ENCODE measurements at places on chromosomes 11 and 22. TPM values are rescaled to one million over a fixed set of nuclear protein-coding genes. Genes with fewer than 3 reads are reported as not detected.
A peak's percentile ranks its signal among the peaks of the same experiment; 100 is the strongest.

DNA sequence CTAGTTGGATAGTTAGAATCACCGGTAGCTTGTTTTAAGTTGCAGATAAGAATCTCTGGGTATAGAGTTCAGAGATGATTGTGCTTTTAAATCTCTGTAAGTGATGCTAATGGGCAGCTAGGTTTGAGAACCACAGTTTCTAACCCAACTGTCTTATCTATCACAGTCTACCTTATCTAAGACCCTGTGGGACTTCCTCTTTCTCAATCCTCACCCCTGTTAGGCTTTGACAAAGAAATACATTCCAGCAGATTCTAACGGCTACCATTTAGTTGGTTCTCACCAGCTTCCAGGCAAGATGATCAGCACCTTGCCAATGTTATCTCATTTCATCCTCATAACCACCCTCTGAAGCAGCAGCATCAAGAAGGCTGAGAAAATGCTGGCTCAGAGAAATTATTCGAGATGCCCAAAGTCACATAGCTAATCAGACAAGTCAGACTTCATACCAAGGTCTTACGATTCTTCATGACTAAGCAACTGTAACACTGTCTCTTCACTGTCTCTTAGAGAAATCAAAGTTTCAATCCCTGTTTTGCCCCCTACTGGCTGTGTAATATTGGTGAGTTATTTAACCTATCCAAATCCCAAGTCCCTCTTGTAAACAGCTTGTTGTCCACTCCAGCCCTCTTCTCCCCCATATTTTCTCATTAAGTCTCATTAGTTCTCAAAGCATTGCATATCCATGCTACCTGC, 192.4 kb upstream of the API5 start:
- no peaks in the 10 kb centered on the region for H3K27me3 ChIP-seq
- H3K27ac ChIP-seq, result no peak overlapping the region
- no peaks in the 10 kb centered on the region for H3K4me1 ChIP-seq

- H3K27me3 ChIP-seq, result no peaks in the 10 kb centered on the region
- H3K4me3 ChIP-seq, result no peak overlapping the region
- H3K4me1 ChIP-seq, result no peaks in the 10 kb centered on the region
- no peaks in the 10 kb centered on the region for H3K36me3 ChIP-seq
Measured at GRCh38 chr11:23423656-23424055, 563.4 kb upstream of the CCDC179 start.

GRCh38 chr11:34630544-34630943, 9.7 kb downstream of the EHF start:
- no peak for DNase-seq
- H3K27me3 ChIP-seq, result no peaks in the 10 kb centered on the region
- peaks cover 36% of the 10 kb centered on the region for H3K4me1 ChIP-seq
- H3K27ac ChIP-seq, result no peak overlapping the region

Gene OR10A2
- total RNA-seq, result not detected

Gene CEND1
- not detected for total RNA-seq

GRCh38 chr11:97893612-97894011, 1127.1 kb upstream of the CNTN5 start:
- no peaks in the 10 kb centered on the region for H3K4me1 ChIP-seq
- no peak for DNase-seq
- H3K36me3 ChIP-seq, result no peaks in the 10 kb centered on the region
- H3K27ac ChIP-seq, result no peak overlapping the region

DNA sequence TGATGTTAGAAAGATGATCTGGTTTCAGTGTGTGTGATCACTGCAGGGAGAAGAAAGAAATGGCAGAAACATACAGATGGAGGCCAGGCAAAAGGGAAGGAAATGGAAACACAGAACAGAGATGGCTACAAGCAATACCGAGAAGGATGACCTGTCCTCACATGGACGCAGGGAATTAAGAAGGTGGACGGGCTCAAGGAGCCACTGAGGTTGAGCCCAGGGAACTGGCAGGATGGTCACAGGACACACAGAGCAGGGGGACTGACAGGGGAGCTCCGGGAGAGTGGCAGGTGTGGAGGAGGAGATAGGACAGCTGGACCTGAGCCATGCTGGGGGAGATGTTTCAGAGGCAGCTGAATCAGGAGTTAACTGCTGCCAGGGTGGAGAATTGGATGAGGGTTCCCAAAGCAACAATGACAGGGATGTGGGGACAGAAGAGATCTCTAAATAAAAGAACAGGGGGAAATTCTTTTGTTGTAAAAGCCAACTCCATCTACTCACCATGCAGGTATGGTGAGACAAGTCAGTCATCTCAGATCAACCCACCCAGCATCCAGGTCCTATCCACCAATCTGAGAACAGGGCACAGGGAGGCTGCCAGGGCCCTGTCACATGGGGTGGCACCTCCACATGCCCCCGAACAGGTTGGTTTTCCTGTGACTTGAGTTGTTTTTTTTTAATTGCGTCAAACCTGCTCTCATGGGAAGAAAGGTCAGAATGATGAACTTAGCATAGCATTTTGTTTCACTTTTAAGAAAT, 26.3 kb downstream of the KLHL22 start:
- no peaks in the 10 kb centered on the region for H3K4me1 ChIP-seq
- H3K4me3 ChIP-seq, result no peak overlapping the region
- no peak for DNase-seq
- H3K27me3 ChIP-seq, result no peaks in the 10 kb centered on the region
- H3K36me3 ChIP-seq, result peaks cover 49% of the 10 kb centered on the region

DNA sequence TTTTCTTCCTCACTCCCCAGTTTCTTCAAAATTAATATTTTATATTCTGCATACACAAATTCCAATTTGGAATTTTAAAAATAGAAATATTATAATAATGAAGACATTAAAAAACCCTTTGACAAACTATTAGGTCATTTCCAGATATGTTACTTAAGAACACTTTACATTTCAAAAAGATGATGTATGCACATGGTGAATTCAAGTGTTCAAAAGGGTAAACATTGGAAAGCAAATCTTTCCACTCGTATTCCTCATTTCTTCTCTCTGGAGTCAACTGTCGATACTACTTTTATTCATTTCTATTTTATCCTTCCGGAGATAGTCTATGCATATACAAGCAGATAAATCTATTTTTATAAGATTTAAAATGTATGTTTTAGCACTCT, 16.7 kb downstream of the TBCEL start:
- no peak for DNase-seq
- H3K36me3 ChIP-seq, result no peaks in the 10 kb centered on the region
- no peak overlapping the region for H3K27ac ChIP-seq
- H3K4me3 ChIP-seq, result no peak overlapping the region
- no peaks in the 10 kb centered on the region for H3K4me1 ChIP-seq

- H3K4me3 ChIP-seq, result no peak overlapping the region
- H3K27ac ChIP-seq, result no peak overlapping the region
- no peaks in the 10 kb centered on the region for H3K36me3 ChIP-seq
- DNase-seq, result no peak
- H3K27me3 ChIP-seq, result peaks cover 6% of the 10 kb centered on the region
- no peaks in the 10 kb centered on the region for H3K4me1 ChIP-seq
Measured at GRCh38 chr22:49727191-49727880, 100.3 kb downstream of the BRD1 start.

DNA sequence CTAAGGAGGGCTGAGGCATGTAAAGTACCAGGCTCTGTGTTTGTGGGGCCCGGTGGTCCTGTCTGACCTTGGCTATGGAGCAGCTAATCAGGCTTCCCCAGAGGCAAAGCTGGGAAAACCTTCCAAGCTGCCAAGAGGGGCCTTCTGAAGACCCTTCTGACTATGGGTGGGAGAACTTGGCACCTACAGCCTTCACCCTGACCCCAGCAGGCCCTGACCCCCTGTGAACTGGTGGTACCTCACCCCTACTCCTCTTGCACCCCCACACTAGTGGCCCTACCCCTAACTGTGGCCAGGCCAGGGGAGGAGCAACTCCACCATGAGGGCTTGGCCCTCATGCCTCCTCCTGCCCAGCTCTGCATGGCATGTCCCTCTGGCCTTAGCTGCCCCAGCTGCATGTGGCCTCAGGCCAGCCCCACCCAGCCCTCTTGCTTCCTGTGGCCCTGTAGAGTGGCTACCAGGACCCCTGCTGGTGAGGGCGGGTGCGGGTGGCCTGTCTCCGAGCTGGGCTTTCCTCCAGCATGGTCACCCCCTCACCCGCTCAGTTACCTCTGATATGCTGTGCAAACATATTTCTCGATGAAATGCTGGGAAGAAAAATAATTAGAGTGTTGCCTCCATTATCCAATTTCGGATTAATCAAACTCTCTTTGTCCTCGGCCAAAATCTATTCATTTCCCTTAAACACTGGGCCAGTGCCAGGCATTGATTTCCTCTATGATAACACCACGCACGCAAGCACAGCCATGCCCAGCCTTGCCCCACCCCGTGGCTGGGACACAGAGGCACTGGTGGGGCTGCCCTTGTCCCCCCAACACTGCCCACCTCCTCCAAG, 7.5 kb downstream of the GNAZ start:
- H3K4me3 ChIP-seq, result no peak overlapping the region
- H3K4me1 ChIP-seq, result no peaks in the 10 kb centered on the region
- H3K36me3 ChIP-seq, result no peaks in the 10 kb centered on the region
- DNase-seq, result peak; percentile 53
- no peaks in the 10 kb centered on the region for H3K27me3 ChIP-seq

Gene CCS
- 43.3 TPM for total RNA-seq

Gene MYO18B
- not detected for total RNA-seq

DNA sequence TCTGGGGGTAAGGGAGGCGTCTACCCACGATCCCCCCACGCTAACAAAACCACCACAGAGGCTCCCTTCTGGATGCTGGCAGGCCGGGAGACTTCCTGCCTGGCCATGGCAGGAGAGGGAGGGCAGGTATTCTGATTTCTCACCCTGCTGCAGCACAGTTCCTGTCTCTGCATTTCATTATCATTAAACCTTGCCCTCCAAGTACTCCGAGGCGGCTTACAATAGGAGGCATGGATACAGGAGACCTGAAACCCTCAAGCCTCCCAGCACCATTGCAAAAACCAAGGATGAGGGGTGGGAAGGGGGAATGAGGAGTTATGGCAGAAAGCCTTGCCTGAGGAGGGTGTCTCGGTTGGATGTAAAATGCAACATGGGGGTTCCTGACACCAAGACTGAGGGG, 44.1 kb upstream of the MN1 start:
- peaks cover 9% of the 10 kb centered on the region for H3K4me1 ChIP-seq
- H3K4me3 ChIP-seq, result no peak overlapping the region
- no peak for DNase-seq
- no peaks in the 10 kb centered on the region for H3K27me3 ChIP-seq
- H3K36me3 ChIP-seq, result peaks cover 15% of the 10 kb centered on the region
- H3K27ac ChIP-seq, result no peak overlapping the region

- H3K27me3 ChIP-seq, result no peaks in the 10 kb centered on the region
- H3K4me3 ChIP-seq, result no peak overlapping the region
Measured at GRCh38 chr22:27903805-27904473, 15.1 kb downstream of the PITPNB start.

GRCh38 chr11:57588046-57588710, 9.3 kb upstream of the SERPING1 start:
- H3K36me3 ChIP-seq, result no peaks in the 10 kb centered on the region
- no peak for DNase-seq
- no peaks in the 10 kb centered on the region for H3K4me1 ChIP-seq

GRCh38 chr11:10655943-10656576, 37.5 kb downstream of the IRAG1 start:
- no peaks in the 10 kb centered on the region for H3K27me3 ChIP-seq
- DNase-seq, result no peak
- peaks cover 63% of the 10 kb centered on the region for H3K4me1 ChIP-seq
- H3K27ac ChIP-seq, result peak overlapping the region; percentile 87

- H3K4me3 ChIP-seq, result no peak overlapping the region
- no peaks in the 10 kb centered on the region for H3K27me3 ChIP-seq
- H3K27ac ChIP-seq, result no peak overlapping the region
- H3K4me1 ChIP-seq, result no peaks in the 10 kb centered on the region
Measured at GRCh38 chr22:28357193-28357592, 322.4 kb downstream of the TTC28 start.

DNA sequence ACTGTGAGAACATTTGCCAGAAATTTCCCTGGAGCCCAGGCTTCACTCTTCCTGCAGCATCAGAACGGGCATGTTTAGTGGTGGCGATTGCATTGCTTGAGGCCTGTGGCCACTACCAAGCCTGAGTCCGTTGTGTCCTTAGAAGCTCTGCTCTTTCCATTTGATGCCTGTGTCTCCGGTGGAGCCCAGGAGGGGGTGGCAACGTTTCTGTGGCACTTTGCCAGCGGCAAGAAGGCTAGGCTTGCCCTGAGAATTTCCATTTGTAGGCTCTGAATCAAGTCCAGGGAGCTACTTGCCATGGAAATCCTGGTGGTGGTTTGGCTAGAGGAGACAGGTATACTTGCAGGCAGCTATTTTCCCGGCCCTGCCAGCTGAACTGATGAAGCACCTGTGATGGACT, 47.1 kb downstream of the ADAMTS8 start:
- H3K4me1 ChIP-seq, result peaks cover 16% of the 10 kb centered on the region
- H3K27me3 ChIP-seq, result peaks cover 31% of the 10 kb centered on the region
- H3K36me3 ChIP-seq, result no peaks in the 10 kb centered on the region
- no peak for DNase-seq
- H3K27ac ChIP-seq, result no peak overlapping the region
- no peak overlapping the region for H3K4me3 ChIP-seq

DNA sequence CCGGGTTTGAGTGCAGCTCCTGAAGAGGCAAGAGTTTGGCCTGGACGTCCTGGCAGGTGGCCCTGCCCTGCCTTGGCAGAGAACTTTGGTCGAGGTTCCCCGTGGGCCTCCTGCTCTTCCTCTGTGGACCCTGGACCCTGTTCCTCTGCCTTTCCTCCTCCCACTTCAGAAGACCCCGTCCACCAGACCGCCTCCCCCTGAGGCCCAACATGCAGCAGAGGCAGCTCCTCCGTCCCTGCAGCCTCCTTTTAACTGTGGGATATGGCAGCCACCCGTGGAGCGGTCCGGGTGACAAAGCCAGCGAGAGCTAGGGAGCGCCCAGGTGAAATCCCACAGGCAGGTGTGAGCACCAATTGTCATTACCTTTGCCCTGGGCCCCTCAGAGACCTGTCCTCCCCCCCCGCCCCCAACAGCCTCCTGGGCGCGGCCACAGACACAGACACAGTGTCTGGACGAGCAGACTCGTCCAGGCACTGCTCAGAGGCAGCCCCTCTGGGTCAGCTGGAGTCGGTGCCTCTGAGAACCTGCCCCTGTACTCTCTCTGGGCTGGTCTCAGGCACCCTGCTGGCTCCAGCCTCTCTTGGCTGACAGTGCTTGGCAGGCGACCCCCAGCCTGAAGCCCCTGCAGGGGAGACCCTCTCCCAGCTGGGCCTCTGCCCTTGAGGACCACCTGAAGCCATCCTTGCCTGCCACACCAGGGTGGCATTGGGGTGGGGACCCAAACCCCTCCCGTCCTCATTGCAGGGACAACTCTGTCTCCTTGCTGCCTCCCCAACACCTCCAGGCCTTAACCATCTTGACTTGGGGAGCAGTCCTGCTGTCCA, 4.1 kb upstream of the PTDSS2 start:
- H3K27me3 ChIP-seq, result peaks cover 15% of the 10 kb centered on the region
- peaks cover 19% of the 10 kb centered on the region for H3K4me1 ChIP-seq
- no peak overlapping the region for H3K4me3 ChIP-seq
- no peak overlapping the region for H3K27ac ChIP-seq
- DNase-seq, result peak; percentile 71

GRCh38 chr11:31870609-31871309, 59.6 kb upstream of the PAX6 start:
- H3K4me3 ChIP-seq, result no peak overlapping the region
- peak; percentile 84 for DNase-seq
- H3K27ac ChIP-seq, result no peak overlapping the region
- no peaks in the 10 kb centered on the region for H3K36me3 ChIP-seq
- H3K4me1 ChIP-seq, result no peaks in the 10 kb centered on the region

GRCh38 chr11:10324474-10324873, 19.6 kb downstream of the ADM start:
- H3K27me3 ChIP-seq, result no peaks in the 10 kb centered on the region
- peak overlapping the region; percentile 92 for H3K27ac ChIP-seq
- H3K4me1 ChIP-seq, result peaks cover 69% of the 10 kb centered on the region
- H3K4me3 ChIP-seq, result no peak overlapping the region
- no peaks in the 10 kb centered on the region for H3K36me3 ChIP-seq

Data from osteoblast (primary cell).